ENCODE measurements at places on chromosomes 11 and 22. TPM values are rescaled to one million over a fixed set of nuclear protein-coding genes. Genes with fewer than 3 reads are reported as not detected.

TRIM49B gene
- not detected for total RNA-seq

KLHDC7B gene
- total RNA-seq, result not detected

KRTAP5-2 gene
- total RNA-seq, result not detected

- no peak for DNase-seq
Observed at GRCh38 chr11:65897020-65897471, 3.1 kb downstream of the FOSL1 start.

- DNase-seq, result no peak
Observed at GRCh38 chr11:92136797-92137196, 87.8 kb upstream of the FAT3 start.

- DNase-seq, result no peak
Observed at GRCh38 chr11:62805961-62806441, 761 bp upstream of the NXF1 start.

GRCh38 chr11:120182372-120182771, 28.5 kb upstream of the OAF start:
- no peak for DNase-seq

All from Right ventricle myocardium inferior (tissue), 1 donor.